WTC11 (cell line): ENCODE measurements at places on chromosomes 6 and 20. TPM values are rescaled to one million over a fixed set of nuclear protein-coding genes. Genes with fewer than 3 reads are reported as not detected.
A peak's percentile ranks its signal among the peaks of the same experiment; 100 is the strongest.

- no peak for DNase-seq
These were observed 26.0 kb downstream of the PRPF6 start for GRCh38 chr20:64006902-64007301.

DNA sequence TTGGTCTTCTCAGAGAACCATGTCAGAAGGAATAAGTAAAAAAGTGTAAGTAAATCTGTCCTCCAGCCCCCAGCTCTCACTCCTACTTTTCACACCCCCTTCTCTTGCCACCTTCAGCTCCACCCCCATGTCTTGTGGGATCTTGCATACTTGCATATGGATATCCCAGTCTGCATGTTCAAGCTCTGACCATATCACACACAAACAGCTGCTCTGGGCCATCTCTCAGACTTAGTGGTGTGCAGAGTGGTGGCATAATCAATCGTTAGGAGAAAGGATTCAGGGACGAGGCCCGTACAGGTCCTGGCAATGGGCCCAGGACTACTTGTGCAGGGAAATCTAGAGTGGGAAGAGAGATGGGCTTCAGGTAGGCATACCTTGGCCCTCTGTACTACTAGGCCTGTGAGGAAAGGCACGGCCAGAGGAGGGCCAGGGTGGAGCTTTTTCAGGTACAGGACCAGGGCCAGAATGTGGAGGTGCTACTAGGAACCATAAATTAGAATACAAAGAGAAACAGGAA lies 112.0 kb upstream of the SGK1 start:
- no peak for DNase-seq

DNA sequence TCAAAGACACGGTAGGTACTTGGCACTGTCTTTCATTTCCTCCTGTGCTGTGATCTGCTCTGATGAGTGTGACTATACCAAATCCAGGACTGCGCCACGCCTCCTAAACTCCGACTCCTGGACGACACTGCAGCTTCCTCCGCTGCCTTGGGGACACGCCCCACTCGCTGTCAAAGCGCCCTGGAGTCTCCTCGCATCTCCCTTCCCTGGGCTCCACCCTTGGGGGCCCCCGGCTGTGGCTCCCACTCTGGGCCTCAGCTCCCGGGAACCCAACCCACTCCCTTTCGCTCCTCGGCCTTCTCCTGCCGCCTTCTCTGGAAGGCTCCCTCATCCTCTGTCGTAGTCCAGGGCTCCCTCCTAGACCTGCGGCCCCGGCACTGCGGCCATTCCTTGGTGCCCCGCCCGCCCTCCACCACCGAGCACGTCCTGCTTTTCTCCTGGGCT lies 61.2 kb downstream of the RSPH3 start:
- peak; percentile 31 for DNase-seq

- no peak for DNase-seq
These were observed 620.5 kb upstream of the CITED2 start for GRCh38 chr6:139994998-139995397.

GRCh38 chr6:154318721-154319120 lies 37.9 kb downstream of the IPCEF1 start:
- DNase-seq: no peak

DNA sequence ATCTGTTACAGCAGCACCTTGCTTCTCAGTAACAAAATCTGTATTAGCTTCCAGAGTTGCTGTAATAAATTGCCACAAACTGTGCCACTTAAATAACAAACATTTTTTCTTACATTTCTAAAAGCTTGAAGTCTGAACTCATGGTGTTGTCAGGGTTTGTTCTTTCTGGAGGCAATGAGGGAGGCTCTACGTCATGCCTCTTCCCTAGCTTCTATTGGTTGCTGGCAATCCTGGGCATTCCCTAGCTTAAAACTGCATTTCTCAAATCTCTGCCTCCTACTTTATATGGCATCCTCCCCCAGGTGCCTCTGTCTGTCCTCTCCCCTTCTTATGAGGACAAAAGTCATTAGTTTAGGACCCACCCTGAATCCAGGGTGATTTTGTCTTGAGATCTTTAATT lies 41.6 kb upstream of the TMEM244 start:
- no peak for DNase-seq

- no peak for DNase-seq
These were observed 59.2 kb downstream of the CLVS2 start for GRCh38 chr6:123055256-123055655.

DNA sequence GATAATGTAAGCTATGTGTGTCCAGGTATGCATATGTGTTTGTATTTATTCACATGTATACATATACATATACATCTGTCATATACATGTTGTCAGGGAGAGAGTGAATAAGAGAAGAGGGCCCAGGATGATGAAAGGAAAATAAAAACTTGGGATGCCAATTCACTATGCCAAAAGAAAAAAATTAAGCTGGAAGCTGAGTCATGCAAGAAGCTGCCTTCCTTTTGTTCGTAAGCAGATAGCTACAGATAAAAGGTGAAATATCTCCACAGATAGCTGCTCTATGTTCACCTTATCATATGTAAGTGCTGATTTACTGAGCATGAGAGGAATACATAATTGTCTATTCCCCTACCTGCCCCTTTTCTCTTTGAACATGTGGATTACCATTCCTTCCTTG lies 579.9 kb downstream of the EPM2A start:
- DNase-seq: no peak

DNA sequence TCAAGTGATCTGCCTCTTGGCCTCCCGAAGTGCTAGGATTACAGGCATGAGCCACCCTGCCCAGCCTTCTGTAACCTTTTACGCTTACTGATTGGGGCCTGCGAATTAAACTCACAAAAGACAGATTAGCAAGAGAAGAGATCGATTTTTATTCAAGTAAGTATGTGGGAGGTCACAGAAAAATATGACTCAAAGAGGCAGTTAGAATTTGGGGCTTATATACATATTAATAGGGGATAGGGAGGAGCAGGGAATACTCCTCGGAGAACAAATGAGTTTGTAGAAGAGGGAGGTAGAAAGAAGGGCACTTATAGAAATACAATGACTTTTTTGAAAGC lies 78.9 kb downstream of the CD24 start:
- DNase-seq: no peak

DNA sequence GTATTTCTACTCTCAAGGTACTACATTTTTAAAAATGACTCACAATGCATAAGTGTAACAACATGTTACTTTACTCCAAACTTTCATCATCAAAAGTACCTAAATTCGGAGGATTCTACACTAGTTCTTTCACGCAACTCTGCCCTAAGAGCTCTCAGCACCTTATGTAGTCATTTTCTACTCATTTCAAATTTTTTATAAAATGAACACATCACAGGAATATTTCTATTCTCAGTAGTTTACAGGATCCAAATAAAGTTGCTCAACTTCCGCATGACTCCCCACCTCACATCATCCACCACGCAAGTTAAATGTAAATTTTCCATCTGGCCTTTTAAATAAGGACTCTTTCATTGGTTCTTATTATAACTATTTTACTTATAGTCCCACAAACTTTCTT lies 344.9 kb upstream of the MANEA start:
- no peak for DNase-seq

DNA sequence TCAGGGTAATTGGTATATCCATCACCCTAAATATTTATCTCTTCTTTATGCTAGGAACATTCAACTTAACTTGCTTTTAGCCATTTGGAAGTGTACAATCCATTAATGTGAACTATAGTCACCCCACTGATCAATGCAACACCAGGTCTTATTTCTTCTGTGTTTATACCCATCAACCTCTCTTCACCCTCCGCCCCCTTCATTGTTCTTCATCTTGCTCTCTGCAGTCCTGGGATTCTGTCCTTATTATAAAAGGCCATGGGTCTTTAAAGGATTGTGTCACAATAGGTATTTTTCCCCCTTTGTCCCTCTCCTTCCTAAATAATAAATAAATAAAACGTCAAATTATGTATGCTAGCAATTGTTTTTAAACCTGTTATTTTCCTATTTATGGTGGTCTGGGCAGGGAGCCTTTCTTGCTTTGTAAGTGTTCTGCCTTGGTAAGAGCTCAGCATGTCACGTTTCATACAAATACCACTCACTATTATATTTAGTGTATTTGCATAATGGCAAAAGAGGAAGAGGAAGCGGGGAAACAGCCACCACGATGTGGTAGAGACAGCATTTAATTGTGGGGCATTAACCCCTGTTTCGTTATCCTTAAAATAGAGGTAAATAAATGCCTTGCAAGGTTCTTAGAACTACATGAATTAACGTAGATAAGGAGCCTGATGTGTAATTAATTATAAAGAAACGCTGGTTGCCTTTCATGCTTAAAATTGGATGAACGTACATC lies 1.9 kb downstream of the ABRACL start:
- DNase-seq: no peak

DNA sequence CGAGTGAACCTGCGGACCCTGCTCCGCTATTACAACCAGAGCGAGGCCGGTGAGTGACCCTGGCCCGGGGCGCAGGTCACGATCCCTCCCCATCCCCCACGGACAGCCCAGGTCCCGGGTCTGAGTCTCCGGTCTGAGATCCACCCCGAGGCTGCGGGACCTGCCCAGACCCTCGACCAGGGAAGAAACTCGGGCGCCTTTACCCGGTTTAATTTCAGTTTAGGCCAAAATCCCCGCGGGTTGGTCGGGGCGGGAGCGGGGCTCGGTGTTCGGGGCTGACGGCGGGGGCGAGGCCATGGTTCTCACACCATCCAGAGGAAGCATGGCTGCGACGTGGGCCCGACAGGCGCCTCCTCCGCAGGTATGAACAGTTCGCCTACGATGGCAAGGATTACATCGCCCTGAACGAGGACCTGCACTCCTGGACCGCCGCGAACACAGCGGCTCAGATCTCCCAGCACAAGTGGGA lies 46.9 kb upstream of the TRIM26 start:
- peak; percentile 21 for DNase-seq

DNA sequence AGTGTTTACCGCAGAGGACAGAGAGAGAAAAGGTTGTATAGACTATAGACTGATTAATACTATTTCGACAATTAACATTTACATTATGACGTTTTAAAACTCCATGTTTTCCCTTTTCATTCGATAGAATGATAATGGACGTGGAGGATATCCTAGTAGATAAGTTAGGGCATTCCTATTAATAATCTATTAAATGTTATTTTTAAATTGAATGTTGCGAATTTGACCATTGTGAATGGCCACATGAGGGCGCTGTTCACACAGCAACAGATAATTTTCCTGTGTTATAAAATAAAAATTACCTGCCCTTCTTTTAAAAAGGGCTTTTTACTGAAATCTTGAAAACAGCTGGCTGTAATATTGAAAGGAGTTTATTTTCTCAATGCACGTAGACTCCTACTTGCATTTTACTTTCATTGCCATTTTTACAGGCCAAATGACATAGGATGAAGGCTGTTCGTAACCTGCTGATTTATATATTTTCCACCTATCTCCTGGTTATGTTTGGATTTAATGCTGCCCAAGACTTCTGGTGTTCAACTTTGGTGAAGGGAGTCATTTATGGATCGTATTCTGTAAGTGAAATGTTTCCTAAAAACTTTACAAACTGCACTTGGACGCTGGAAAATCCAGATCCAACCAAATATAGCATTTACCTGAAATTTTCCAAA lies 3.3 kb downstream of the ADGRB3 start:
- peak; percentile 27 for DNase-seq

LZTS3 gene
- 32.6 to 39.4 TPM (median 38.7 TPM) in 3 replicates for total RNA-seq

RREB1 gene
- total RNA-seq: 38.5 to 39.4 TPM (median 39.4 TPM) in 3 replicates

SLC32A1 gene
- total RNA-seq: 0.09 to 0.37 TPM (median 0.25 TPM) in 3 replicates

TGM3 gene
- total RNA-seq: 0.07 to 0.11 TPM in 2 of 3 replicates, not detected in the other

HRH3 gene
- 2.9 to 3.4 TPM (median 3.3 TPM) in 3 replicates for total RNA-seq

FAM217A gene
- not detected in 3 replicates for total RNA-seq

NMBR gene
- not detected in 3 replicates for total RNA-seq

NFKBIL1 gene
- 14.9 to 19.5 TPM (median 17.1 TPM) in 3 replicates for total RNA-seq

VIP gene
- not detected in 3 replicates for total RNA-seq

BTN1A1 gene
- 0.14 to 0.15 TPM in 2 of 3 replicates, not detected in the other for total RNA-seq
